ENCODE measurements at places on chromosomes 7 and 10. TPM values are rescaled to one million over a fixed set of nuclear protein-coding genes. Genes with fewer than 3 reads are reported as not detected.

DNA sequence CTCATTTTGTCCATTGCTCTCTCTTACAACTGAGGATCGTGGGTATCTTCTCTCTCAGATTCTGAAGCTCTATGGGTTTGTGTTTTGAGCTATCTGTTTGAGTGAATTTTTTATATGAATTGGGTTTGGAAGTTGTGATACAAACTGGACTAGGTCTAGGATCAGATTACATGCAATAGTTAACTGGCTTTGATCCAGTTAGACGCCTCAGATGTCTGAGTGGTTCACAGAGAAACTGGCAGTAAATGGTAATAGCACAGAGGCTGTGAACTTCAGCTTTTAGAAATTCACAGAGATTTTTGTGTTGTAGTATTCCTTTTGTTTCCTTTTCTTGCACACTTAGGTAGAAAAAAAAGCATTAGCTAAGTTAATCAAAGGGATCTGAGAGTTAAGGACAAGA, 12.7 kb upstream of the DNMBP start:
- no peak for DNase-seq

FBXO24 gene
- 1.2 TPM for total RNA-seq

- DNase-seq = no peak
Observed at GRCh38 chr7:16804674-16805439, at the start of gene AGR2. TSS of gene AGR2 (minus strand) at chr7:16804999. CDS start at chr7:16801796, 3,203 bp downstream.

PTPRN2 gene
- total RNA-seq = 12.7 TPM

- no peak for DNase-seq
Observed at GRCh38 chr10:92990615-92991014, 70.0 kb upstream of the CYP26C1 start.

DNA sequence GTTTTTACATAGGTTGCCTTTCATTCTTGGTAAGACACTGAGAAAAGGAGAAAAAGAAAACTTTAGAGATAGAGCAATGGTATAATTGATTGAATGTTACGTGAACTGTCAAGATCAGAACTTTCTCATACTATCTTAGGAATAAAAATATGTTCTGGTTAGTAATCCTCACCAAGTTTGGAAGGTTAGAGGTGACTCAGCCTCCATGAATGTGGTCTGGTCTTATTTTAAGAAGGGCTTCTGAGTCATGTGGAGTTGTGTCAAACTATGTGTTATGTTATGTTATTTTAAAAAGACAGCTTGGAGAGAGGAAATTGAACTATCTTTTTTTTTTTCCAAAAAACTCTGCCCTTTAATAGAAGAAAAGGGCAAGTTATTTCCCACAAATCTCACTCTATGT, 458.6 kb upstream of the KLF6 start:
- DNase-seq = no peak

DNA sequence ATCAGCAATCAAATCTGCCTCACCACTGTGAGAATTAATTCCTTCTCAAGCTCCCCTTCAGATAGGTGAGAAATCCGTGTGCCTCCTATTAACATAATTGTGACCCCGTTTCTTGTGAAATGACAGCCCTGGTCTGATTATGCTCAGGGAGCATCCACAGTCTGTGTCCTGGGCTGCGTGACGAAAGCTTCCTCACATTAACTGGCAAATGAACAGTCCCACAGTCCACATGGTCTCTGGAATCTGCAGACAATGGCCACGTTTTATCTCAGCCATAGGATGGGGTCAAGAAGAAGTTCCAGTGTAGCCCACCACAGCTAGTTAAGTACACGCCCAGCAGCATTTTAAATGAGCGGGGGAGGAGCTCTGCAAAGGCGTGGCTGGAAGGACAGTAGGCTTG, 229.2 kb downstream of the RPS24 start:
- no peak for DNase-seq

CYP2C19 gene
- not detected for total RNA-seq

DNA sequence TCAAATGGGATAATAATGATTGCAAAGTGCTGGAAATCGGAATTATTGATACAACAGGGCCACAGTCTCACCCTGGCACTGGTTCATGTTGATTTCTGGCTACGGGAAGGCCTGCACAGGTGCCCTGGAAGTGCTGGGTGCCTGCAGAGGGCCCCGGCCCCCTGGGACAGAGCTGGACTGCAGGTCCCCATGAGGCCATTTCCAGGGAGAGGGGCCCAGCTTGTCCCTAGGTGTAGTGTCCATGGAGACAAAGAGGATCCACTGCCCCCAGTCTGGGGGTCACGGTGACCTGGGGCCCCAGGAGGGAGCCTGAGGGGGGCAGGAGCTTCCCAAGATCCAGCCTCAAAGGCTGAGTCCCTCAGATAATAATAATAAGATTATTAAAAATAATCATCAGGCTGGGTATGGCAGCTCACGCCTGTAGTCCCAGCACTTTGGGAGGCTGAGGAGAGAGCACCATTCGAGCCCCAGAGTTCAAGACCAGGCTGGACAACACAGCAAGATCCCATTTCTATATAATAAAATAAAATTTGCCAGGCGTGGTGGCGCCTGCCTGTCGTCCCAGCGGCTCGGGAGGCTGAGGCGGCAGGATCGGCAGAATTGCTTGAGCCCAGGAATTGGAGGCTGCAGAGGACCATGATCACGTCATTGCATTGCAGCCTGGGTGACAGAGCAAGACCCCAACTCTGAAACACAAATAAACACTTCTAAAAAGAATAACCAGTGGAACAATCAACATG, 98.1 kb downstream of the MICALL2 start:
- no peak for DNase-seq

- no peak for DNase-seq
Observed at GRCh38 chr7:131839967-131840690, 283.7 kb upstream of the PODXL start.

DNA sequence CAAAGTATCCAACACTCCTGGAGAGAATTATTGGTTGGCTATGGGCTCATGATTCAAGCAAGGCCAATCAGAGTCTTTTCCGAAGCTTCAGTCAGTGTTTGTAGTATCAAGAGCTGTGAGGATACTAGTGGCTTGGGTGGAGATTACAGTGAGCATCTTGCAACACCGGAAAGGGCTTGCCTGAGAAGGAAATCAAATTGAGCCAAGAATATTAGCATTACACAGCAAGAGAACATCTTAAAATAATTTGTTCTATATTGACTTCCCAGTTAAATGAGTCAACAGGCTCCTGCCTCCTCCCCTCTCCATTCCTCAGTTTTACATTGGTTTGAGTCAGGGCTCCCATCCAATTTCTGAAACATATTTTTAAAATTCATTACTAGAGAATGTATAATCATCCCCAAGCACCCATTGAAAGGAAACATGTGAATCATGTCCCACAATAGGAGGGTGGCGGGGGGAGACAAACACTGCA, 127.4 kb downstream of the ELAPOR2 start:
- no peak for DNase-seq

DNA sequence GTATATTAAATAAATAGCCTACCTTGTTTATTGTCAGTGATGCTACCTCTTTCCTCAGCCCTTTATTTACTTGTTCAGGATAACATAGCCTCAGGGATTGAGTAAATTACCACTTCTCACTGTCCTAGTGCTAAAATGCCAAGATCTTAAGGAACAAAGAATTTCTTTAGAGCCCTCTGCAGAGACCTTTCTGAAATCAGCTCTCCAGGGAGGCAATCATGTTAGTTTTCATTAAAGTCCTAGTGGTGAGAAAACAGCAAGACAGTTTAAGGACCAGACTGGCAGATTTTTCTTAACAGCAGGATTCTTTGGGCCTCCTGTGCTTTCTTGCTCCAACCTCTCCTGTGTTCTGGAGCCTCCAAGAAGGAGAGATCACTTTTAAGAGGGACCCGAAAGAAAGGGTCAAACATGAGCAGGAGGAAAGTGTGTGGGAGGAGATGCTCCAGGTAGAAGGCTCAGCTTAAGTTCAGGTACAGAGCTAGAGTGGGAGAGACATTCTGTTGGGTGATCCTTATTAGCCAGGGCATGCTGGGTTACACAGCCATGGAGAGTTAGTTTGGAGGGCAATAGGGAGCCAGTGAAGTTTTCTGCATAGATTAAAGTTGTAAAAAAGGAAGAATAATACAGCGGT, 1.2 kb upstream of the PLCE1 start:
- DNase-seq = no peak
